ENCODE measurements at places on chromosomes 1 and 21. TPM values are rescaled to one million over a fixed set of nuclear protein-coding genes. Genes with fewer than 3 reads are reported as not detected.

- no peak for DNase-seq
Observed at GRCh38 chr1:118159569-118159968, 25.5 kb downstream of the SPAG17 start.

DNA sequence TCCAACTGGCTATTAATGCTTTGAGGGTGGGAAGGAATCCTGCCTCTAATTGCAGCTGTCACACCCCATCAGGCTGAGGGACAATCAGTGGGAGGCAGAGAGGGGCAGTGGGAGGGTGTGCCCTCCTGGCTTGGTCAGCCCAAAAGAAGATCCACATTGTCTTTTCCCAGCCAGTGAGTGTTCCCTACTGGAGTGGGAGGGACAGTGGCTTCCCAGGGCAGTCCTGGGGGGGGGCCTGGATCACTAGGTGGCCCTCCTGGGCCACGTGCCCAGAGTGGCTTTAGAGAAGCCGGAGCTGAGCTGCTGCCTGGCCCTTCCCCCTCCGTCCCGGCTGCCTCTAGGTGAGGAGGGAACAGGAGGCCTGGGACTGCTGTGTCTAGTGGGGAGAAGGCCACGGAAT is 14.0 kb downstream of the INKA2 start:
- DNase-seq, result no peak

S100A14 gene
- 411 TPM for total RNA-seq

RSPH1 gene
- 8.0 TPM for total RNA-seq

PLXNA2 gene
- total RNA-seq, result 10.2 TPM

DNA sequence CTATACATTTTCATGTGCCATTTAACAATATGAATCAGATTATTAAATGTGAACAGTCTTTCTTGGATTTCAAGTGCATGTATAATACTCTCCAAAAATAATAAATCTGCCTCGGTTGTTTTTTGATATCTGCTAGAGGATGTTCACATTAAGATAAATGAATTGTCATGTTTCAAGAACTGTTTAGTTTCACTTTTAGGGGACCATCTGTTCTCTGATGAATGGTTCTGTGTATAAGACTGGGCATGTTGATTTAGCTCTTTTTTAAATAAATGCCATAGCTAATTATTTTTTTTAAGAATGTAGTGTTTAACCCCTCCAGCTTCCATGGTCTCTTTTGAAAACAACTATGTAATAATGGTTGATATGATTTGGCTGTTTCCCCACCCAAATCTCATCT is 1245.1 kb upstream of the ADGRL4 start:
- DNase-seq, result no peak

GRCh38 chr1:44377925-44378784 is 23.1 kb upstream of the ERI3 start:
- peak; percentile 61 for DNase-seq

CCDC17 gene
- 5.6 TPM for total RNA-seq

DNA sequence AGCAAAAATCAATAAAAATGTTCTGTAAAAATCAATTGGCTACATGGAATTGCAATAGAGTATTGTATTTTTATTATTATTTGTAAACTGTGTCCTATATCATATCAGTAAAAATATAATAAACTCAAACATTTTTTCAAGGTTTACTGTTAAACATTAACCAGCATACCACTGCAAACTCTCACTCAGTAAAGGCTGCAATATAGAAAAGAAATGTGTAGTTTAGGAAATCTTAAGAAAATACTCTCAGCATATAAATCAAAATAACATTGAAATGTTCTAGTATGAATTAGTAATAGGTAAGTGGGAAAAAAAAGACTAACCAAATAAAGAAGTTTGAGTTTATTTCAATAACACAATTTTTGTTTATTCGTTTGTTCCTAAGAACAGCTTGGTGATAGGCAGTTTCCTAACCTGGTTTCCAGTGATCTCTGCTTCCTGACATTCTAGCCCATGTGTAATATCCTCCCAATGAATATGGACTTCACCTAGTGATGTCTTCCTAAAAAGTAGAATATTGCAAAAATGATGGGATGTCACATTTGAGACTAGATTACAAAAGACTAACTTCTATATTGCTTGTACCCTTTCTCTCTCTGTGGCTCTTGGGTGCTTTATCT is 870.1 kb downstream of the BRINP3 start:
- DNase-seq, result no peak

CRYBG2 gene
- total RNA-seq, result 24.6 TPM

NUAK2 gene
- 3.8 TPM for total RNA-seq

- DNase-seq, result no peak
Observed at GRCh38 chr1:227903061-227903521, 44.6 kb downstream of the WNT9A start.

GRCh38 chr1:20558191-20558590 is 5.8 kb downstream of the FAM43B start:
- DNase-seq, result no peak

S1PR1 gene
- total RNA-seq, result 0.15 TPM

CHRNB2 gene
- total RNA-seq, result not detected

UBXN10 gene
- total RNA-seq, result 11.9 TPM

DNA sequence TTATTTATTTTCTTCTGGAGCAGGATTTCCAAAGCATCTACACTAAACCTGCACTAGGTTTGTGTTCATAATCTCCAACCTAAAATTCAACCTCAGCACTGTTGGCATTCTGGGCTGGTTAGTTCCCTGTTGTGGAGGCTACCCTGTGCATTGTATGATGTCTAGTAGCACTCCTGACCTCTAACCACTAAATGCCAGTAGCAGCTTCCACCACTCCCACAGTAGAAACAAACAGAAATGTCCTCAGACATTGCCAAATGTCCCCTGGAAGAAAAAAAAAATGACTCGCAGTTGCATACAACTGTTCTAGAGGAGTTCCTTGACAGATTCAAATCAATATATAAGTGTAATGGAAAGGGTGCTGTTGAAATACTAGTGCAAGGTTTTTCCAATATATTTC is 18.9 kb downstream of the GRIK1 start:
- no peak for DNase-seq

ADAMTS5 gene
- not detected for total RNA-seq

DNA sequence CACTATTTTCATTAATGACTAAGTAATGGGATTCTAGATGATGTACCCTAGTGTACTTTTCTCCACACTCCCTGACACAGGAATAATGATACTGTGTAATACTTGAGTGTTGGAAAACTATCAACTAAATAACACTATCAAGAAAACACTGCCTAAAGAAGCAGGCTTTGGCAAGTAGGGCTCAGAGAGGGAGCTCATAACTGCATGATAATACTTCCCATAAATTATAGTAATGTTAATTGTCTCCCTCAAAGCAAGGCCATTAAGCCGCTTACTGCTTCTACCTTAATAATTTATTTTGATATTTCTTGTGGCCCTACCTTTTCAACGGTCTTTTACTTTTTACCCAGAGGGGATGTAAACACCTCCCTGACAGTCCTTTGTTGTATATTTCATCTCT is 69.0 kb downstream of the SAMSN1 start:
- no peak for DNase-seq

- no peak for DNase-seq
Observed at GRCh38 chr1:160371346-160371631, 4.4 kb downstream of the NHLH1 start.

SPRR1B gene
- not detected for total RNA-seq

DNA sequence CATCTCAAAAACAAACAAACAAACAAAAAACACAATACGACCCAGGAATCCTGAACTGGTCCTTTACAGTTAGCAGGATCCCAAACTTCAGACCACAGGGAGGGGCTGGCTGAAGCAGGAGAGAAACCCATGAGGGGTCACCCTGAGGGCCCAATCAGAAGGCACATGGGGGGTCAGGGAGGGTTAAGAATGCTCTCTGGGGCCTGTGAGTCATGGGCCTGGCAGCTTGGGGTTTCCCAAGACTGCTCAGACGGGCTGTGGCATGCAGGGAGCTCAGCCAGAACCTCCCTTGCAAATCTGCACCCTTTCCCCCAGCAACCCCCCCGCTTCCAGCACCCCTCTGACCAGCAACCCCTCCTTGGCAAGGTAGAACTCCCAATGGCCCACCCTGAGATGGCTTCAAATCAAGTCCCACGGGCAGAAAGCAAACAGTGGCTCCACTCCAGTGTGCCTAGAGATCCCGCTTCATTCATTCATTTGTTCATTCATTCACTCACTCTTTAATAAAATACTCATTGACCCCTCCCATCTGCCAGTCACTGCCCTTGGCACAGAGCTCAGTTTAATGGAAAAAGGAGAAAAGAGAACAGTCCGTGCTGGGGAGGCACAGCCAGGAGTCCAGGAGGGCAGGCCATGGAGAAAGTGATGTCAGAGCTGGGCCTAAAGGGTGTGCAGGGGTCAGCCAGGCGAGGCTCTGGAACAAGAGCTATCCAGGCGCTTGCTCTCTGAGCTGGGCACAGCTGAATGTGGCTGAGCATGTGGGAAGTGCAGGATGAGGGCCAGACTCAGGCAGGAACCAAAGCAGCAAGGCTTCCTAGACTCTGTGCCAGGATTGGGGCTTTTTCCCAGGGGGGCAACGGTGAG is 8.2 kb downstream of the UQCRHL start:
- DNase-seq, result peak; percentile 95

DNA sequence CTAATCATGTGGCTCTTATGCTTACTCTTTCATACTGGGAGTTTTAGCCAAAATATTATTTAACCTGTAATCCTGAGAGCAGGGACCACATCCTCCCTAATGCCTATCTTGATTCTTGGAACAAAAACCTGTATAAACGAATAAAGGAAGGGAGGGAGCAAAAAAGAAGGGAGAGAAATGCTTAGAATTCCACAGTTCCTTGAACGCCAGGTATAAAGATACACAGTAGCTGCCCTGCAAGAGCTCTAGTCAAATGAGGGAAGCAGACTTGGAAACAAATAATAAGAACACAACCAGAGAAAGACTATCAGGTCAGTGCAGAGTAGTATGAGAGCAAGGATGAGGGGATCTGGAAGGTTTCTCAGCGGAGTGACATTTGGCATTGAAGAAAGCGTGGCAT is 116.3 kb downstream of the SLC30A10 start:
- DNase-seq, result no peak

GRCh38 chr1:30300669-30301068 is 422.7 kb downstream of the MATN1 start:
- no peak for DNase-seq

DNA sequence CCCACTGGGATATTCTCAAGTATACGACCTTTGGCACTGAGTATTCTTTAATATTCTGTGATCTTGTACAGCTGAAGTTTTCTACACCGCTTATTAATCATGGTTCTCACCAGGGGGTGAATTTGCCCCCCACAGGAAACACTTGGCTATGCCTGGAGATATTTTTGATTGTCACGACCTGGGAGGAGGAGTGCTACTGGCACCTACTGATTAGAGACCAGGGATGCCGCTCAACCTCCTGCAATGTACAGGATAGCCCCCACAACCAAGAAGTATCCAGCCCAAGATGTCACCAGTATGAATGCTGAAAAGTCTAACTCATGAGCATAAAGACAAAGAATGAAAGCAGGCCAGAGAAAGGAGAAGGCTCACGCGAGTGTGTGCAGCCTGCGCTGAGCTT is 13.7 kb downstream of the REG4 start:
- DNase-seq, result no peak

RHEX gene
- total RNA-seq, result not detected

OR14K1 gene
- not detected for total RNA-seq

LIPI gene
- total RNA-seq, result not detected

DNA sequence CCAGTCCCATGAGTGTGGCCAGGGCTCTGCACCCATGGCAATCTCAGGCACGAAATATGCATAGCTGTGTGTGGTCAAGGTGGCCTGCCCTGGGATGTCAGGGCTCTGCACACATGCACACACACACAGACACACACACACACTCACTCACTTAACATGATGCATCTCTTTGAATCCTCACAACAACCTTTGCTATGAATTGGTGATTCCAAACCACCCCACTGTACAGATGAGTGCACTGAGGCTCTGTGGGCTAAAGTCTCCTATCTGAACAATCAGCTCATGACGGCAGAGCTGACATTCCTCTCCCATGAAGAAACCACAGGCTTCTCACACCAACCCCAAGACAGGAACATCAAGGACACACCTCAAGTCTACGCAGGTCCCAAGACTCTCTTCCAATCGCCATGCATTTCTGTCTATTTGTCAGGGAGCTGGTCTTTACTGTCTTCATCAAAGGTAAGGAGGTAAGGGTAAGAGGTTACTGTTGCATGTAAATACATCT is 131.6 kb downstream of the ETS2 start:
- no peak for DNase-seq

- DNase-seq, result no peak
Observed at GRCh38 chr1:183548116-183548515, 42.1 kb downstream of the NCF2 start.

- DNase-seq, result peak; percentile 95
Observed at GRCh38 chr1:45583264-45583665, 576 bp upstream of the NASP start.

FCRL1 gene
- not detected for total RNA-seq

DNA sequence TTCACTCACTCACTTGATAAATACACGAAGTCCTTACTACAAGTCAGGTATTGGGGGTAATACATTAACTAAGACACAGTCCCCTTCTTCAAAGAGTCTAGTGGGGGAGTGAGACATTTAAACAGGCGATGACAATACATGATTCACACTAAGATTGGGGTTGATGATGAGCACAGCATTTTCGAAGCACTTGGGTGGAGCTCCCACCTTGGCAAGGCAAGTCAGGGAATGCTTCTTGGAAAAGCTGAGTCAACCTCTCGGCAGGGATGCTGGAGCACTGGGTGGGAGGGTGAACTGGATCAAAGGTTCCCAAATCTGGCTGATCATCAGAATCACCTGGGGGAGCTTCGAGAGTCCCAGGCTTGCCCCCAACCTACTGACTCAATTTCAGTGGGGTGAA is 57.9 kb upstream of the ENAH start:
- DNase-seq, result no peak

MTOR gene
- 34.6 TPM for total RNA-seq

DNA sequence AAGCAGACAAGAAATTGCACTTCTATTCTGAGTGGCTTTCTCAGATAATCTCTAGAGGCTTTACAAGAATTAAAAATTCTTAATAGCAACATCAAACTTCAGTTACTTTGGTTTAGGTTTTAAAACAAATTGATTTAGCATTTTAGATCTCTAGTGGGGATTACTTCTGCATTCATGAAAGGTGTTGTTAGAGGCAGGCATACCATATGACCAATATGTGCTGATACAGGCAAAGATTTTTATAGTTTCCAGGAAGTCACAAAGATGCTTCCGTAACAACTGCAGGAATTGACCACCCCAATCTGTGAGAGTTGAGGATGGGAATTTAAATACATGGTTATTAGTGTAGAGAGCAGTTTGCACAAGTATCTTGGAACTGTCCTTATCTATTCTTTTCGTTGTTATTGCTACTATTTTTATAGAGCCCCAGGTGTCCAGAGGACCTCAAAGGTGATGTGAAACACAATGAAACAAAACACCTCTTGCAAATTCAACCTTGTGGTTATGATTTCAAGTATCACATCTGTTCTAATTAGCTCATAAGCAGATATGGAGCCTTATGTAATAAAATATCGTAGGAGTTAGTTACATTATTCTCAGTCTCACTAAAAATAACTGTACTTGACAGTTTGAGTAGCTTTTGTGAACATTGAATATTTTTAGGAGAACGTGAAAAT is 512.7 kb upstream of the ADGRL4 start:
- no peak for DNase-seq
